Amygdala (tissue), 56 donors: ENCODE measurements at places on chromosomes 2 and 18.

GRCh38 chr2:217643789-217644301 lies 358.9 kb downstream of the TNS1 start:
- DNase-seq: no peak

DNA sequence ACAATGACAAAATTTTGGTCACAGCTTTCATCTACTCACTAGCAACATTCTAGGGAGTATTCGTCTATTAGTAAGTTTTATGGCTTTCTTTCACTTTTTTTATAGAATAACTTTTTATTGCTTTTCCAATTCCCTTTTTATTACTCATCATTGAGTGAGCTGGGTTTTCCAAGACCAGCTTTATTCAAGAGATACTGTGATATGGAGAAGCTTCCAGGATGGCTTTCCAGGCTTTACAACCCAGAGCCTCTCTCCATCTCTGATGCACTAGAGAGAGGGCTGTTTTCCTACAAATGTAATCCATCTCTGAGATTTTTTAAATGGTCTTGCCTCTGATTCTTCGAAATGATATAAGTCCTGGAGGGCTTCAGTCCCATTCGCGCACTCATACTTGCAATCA lies 118.3 kb downstream of the LDLRAD4 start:
- no peak for DNase-seq

- DNase-seq: no peak
Observed at GRCh38 chr2:19879120-19879519, 22.7 kb downstream of the TTC32 start.

- DNase-seq: no peak
Observed at GRCh38 chr2:54559006-54559445, 102.9 kb downstream of the SPTBN1 start.

DNA sequence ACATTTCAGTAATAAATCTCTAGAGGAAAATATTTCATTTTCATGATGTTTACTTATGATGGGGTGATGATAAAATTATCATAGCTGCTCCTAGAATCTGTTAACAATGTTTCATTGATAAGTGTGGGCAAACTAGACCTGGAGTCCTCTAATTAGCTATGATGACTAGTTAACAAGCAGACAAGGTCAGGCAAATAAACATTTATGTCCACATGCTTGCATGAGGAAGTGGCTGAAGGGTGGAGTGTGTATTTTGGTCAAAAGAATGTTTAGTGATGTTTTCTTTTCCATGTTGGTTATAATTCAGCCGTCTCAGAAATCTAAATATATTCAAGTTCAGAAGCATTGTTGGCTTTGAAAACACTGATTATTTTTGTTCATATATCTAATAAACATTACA lies 99.9 kb upstream of the FN1 start:
- DNase-seq: no peak

DNA sequence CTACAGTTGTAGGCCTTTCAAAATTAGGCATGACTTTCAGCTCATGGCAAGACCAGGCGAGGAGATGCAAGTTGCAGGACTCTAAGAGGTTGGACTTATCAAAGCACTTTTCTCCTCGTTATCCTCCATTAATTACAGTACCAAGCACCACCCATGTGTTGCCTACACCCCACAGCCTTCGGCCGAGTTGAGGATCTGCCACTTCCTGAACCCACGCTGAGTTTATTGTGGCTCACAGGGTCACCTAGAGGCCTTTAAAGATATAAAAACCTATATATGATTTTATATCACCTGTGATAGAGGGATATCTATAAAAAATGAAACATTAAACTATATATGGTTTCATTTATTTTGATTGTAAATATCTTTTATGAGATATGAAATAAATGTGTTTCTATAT lies 2.6 kb downstream of the UGT1A10 start:
- DNase-seq: no peak

DNA sequence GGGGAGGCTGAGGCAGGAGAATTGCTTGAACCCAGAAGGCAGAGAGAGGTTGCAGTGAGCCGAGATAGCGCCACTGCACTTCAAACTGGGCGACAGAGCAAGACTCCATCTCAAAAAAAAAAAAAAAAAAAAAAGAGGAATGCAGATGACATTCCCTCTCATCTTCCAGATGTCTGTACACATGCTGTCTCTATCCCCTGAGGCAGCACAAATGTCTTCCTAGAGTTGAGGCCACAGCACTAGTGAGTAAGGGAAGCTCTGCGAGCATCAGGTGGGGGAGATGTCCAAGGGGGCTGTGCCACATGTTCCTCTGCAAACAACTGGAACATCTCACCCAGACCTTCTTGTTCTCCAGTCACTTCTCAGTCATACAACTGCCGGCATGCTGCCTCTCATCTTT lies 35.6 kb upstream of the LRRC30 start:
- no peak for DNase-seq

DNA sequence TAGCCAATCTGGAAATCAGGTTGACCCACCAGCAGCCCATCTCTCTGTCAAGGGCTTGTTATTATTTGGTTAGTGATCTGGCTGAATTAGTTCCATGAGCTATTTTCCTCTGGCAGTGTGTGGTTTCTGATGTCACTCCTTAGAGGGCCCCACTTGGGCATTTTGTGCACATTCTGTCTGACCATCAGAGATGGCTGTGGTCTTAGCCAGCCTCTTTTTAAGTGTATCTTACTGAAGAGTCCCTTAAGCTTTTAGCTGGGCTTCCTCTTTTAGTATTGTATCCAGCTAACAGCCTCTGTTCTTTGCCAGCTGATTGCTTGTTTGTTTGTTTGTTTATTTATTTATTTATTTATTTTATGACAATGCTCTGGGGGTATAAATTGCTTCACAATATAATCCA lies 951.1 kb upstream of the CNTNAP5 start:
- DNase-seq: no peak

GRCh38 chr2:239177908-239178307 lies 222.9 kb downstream of the HDAC4 start:
- DNase-seq: no peak

GRCh38 chr2:119208791-119209203 lies 14.8 kb upstream of the STEAP3 start:
- no peak for DNase-seq
